ENCODE measurements at places on chromosomes 3 and 15.

DNA sequence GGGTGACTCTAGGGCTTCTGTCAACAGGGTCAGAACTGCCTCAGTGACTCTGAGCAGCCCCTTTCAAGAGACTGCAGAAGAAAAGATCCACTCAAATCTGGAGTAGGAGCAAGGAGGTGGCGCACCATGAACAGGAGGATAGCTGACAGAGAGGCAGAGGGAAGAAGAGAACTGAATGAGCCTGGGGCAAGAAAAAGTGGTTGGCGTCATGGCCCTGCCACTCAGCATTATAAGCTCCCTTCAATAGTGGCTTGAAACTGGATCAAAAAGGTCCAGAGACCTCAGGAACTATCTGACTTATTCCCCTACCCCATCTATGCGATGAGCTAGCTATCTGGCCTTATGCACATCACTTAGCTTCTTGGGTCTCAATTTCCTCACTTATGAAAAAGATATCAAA lies 66.6 kb downstream of the NCEH1 start:
- no peak for DNase-seq

DNA sequence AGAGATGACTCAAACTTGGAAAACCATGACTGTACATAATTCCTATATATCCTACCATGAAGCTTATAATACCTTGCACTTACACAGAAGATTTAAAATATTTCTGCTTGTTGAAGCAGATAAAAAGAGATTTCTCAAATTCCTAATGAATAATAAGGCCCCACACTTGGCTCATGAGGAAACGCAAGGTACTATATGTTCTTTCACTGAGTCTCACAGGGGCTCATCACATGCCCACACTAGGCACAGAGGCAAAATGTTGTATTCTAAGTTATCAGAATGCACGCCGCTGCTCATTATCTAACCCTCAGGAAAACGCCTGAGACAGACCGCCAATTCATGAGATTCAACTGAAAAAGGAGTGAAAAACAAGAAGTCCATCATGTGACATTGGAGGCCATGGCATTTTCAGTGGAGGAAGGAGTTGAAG lies 5.6 kb downstream of the MYO1E start:
- DNase-seq = no peak

GRCh38 chr3:128577711-128578110 lies 72.9 kb downstream of the RPN1 start:
- DNase-seq = no peak

- no peak for DNase-seq
Observed at GRCh38 chr3:52132041-52132440, 22.2 kb downstream of the POC1A start.

GRCh38 chr3:177646749-177647148 lies 449.5 kb upstream of the TBL1XR1 start:
- peak; percentile 54 for DNase-seq

DNA sequence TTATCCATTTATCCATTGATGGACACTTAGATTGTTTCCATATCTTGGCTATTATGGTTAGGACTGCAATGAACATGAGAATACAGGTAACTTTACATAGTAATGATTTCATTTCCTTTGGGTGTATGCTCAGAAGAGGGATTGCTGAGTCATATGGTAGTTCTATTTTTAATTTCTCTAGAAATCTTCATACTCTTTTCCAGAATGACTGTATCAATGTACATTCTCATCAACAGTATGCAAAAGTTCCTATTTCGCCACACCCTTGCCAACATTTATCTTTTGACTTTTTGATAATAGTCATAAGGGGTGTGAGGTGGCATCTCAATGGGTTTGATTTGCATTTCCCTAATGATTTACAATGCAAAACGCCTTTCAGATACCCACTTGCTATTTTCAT lies 6.2 kb upstream of the NIPA1 start:
- DNase-seq = no peak

GRCh38 chr3:43752905-43753304 lies 62.2 kb downstream of the ABHD5 start:
- DNase-seq = no peak

DNA sequence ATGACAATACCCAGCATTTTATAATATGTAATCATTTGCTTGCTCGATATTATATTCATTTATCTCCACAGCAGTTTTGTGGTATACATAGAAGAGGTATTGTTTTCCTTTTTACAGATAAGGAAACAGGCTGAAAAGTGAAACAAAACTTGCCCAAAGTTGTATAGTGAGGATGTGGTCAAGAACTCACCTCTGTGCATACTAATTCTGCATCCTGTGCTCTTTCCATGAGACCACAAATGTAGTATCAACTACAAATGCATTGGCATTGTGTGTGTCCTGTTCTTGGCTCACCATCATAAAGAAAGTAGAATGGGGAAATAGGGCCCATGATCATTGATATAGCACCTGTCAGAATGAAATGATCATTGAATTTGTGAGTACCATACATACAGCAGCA lies 167.3 kb downstream of the NECTIN3 start:
- DNase-seq = peak; percentile 87

DNA sequence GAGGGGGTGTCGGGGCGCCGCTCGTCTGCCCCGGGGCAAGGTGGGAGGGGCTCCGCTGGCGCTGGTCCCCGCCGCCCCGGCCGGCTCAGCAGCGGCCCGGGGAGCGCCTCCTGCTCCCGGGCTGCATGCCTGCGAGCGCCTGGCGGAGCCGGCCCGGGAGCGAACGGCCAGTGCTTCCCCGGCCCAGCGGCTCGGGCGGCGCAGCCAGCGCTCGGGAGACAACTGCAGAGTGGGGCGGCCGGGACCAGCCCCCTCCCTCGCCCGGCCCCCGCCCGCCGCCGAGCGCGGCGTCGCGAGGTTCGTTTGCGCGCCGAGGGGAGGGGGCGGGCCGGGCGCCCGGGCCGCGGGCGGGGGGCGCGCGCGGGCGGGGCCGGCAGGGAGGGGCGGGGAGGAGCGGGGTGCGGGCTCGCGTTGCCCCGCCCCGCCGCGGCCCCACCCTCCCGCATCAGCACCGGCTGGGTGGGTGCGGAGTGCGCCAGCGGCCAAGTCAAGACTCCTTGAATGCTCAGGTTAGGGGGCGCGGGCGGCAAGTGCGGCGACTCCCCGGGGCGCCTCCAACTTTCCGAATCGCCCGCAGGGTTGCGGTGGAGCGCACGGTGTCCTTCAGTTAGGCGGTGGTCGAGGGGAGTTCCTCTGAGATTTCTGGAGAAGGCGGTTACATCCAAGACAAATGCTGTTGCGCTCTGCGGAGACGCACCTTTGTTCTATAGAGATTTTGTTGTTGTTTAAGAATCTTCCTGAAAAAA lies at the start of gene RGMA:
Gene RGMA (minus strand): TSS at position 231 of the 746 bp plus-strand sequence. CDS start 279 bp downstream, outside the sequence.
- DNase-seq = no peak

- DNase-seq = no peak
Observed at GRCh38 chr3:43034200-43034599, 55.1 kb downstream of the GASK1A start.

Measured in Jurkat, Clone E6-1 (cell line).